ENCODE measurements at places on chromosomes 5 and 9.

- DNase-seq = no peak
Measured at GRCh38 chr5:164181604-164182003, 676.2 kb downstream of the MAT2B start.

- DNase-seq = peak; percentile 90
Measured at GRCh38 chr5:10355071-10355889, 1.8 kb downstream of the MARCHF6 start.

DNA sequence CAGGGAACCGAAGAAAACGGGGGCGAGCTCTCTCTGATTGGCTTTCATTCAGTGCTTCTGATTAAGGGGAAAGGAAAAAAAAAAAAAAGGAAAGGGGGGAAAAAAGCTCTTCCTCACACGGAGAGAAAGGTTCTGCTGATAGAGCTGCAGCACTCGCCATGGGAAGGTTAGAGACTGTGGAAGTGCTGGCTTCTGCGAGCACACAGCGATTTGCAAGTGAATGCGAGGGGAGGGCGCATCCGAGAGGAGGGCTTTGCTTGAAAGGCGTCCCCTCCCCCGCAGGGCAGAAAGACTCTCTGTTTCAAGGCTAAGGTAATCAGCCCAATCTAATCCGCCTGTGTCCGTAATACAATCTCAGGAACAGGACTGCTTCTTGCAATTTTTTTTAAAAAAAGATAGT is at the start of gene CDH10:
Gene CDH10, minus strand, starts transcription at position 218 of the 400 bp plus-strand sequence. CDS start 51,488 bp downstream, outside the sequence.
- no peak for DNase-seq

DNA sequence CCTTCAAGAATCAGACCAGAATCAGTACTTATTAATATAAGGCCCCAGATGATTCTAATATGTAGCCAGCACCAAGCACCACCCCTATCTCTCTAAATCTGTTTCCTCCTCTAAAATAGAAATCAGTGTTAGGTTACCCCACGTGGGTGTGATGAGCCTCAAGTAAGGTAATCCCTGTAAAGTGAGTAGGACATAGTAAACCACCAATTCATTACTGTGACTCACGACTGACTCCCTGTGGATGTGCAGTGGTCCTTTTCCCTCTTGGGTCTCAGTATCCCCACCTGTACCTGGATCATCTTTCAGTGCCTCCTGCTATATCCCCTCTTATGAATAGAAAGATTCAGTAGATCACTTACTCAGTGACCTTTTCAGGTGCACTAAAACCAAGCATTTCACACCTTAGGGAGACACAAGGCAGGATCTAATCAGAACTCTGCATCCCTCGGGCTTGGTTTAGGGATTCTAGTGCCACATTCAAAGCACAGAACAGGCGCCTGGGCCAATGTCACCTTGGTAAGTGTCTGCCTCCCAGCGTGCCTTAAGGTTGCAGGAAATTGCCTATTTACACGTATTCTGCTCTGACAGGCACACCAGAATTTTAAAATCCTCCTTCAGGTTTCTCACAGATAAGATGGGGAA is 12.2 kb upstream of the ALDH1B1 start:
- DNase-seq = no peak

DNA sequence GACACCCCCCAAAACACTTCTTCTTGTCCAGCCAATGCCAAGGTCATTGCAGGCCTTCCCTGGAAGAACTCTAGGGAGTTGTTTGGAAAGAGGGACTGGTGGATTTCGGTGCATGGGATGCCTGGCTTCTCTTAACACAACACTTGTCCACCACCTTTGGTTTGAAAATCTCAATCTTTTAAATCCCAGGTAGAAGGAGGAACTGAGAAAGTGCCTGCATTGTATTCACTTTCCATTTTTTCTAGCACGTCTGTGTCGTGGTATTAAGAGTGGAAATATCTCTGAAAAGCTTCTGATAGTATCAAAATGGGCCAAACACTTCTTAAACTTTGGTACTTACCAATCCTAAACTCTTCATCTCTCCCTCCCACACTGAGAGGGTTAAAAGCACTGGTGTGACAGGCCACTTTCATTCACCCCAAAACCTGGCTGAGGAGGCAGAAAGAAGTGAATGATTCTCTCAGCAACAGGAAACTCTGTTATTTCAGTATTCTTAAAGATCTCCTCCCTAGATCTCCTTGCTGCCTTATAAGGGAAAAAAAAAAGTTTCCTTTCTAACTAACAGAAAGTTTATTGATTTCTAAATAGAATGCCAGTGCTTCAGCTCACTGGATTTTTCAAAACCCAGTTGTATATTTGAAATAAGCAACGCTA is 3.9 kb upstream of the NFIB start:
- no peak for DNase-seq

GRCh38 chr9:96186591-96187011 is 115.4 kb downstream of the HSD17B3 start:
- no peak for DNase-seq
